ENCODE measurements at places on chromosomes 5 and 9. TPM values are rescaled to one million over a fixed set of nuclear protein-coding genes. Genes with fewer than 3 reads are reported as not detected.

- DNase-seq: no peak
Measured at GRCh38 chr5:10352430-10353240, 860 bp upstream of the MARCHF6 start.

SNCB gene
- total RNA-seq: not detected

DNA sequence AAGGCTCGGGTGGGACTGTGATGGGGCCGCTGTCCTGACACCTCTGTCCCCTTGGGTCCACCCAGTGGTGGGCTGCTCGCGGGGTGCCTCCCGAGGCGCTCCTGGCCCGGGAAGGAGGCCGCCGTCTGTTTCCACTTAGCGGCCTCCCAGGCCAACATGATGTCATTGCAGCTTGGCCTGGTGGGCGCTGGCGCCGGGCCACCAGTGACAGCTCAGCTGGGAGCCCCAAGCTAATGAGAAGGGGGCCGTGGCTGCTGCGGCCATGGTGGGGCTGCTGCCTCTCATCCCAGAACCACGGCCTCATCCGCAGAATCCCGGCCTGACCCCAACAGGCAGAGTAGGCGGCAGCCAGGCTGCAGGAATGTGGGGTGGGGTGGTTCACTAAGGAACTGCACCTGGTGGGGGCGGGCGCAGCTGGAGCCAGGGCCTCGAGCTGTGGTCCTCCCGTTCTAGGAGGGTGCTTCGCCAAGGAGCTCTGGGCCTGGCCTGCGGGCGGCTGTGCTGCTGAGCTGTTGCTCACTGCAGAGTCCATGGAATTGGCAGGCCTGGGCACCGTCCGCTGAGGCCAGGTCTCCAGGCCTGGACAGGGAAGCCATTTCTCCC, 123.5 kb upstream of the COL5A1 start:
- no peak for DNase-seq

GRCh38 chr5:112772124-112772523, 34.4 kb downstream of the APC start:
- no peak for DNase-seq

DNA sequence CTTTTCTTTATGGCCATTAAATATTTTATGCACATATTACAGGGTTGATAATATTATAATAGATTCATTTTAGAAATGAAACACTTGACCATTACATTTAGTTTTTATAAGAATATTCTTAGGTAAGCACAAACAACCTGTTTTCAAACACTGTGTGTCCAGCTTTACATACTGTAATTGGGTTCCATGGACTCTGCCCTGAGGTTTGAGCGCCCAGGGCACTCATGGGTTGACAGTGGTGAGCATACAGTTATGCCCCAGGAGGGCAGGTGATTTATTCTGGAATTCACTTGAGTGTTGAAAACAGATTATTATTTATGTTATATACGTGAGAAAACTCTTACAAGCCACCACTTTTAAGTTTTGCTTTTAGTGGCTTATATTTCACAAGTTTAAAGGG, 33.7 kb downstream of the TRIO start:
- DNase-seq: no peak

DNA sequence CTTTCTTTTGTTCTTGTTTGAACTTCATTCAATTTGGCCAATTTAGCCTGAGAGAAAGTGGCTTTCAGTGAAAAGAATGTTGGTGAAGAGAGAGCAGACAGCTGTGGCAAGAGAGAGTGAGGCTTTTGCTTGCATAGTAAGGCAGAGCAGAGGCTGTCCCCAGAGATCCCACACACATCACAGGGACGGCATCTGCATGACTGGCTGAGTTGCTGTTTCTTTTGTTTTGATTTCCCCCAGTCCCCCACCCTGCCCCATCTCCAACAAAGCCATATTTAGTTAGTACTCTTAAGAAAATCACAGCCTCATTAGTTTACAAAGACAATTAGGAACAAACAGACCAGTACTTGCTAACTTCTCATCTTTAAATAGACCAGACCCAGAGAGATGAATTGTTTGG, 363.9 kb upstream of the SEMA6A start:
- no peak for DNase-seq

DNA sequence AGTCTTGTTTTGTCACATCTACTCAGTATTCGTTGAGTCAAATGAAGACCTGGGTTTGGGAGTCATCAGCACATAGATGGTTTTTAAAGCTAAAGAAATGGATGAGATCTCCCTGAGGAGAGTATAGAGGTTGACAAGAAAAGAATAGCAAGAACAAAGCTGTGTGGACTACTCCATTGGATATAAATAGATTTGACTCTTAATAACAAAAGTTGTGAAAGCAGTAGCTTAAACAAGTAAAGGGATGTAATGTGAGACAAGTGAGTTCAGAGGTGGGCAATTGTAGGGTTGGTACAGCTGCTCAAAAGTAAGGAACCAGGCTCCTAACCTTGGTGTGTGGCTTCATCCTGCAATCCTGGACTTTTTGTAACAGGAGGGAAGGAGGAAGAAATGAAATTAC, 49.3 kb downstream of the CSNK1G3 start:
- DNase-seq: no peak
